ENCODE measurements at places on chromosomes 3 and 15. TPM values are rescaled to one million over a fixed set of nuclear protein-coding genes. Genes with fewer than 3 reads are reported as not detected.

DNA sequence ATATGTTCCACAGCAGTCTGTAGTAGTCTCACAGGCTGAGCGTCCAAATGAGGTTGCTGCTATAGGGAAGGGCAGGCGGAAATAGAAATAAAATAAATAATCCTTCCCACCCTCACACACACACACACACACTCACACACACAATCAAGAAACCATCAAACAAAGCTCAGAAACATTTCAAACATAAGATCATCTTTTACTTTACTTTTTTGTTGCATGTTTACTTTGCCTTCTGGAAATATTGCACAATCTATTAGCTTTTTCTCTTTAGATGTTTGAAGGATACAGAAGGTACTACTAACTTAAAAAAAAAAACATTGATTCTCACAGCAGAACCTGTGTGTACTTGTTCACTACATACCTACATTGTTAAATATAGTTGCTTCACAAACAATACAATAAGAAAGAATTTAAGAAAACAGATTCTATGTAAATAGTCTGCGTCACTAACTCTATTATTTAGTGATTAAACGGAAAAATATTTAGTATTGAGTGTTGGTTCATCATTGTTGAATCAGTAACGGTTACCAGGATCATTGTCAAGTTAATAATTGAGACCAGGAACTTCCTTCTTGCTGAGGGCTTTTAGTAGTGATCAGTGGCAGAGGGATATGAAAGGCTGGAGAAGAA is 20.5 kb downstream of the ALCAM start:
- DNase-seq, result no peak
- no peaks in the 10 kb centered on the region for H3K36me3 ChIP-seq
- H3K4me3 ChIP-seq, result no peak overlapping the region
- H3K27me3 ChIP-seq, result no peaks in the 10 kb centered on the region
- no peak overlapping the region for H3K27ac ChIP-seq
- no peaks in the 10 kb centered on the region for H3K4me1 ChIP-seq

GRCh38 chr15:88986949-88987590 is 73.9 kb upstream of the MFGE8 start:
- H3K27ac ChIP-seq, result peak overlapping the region; percentile 91
- no peak overlapping the region for H3K4me3 ChIP-seq
- H3K4me1 ChIP-seq, result peaks cover 38% of the 10 kb centered on the region
- H3K36me3 ChIP-seq, result no peaks in the 10 kb centered on the region
- peak; percentile 53 for DNase-seq
- H3K27me3 ChIP-seq, result no peaks in the 10 kb centered on the region

GRCh38 chr15:78222745-78223395 is 11.5 kb downstream of the ACSBG1 start:
- DNase-seq, result no peak
- H3K4me3 ChIP-seq, result no peak overlapping the region
- H3K27me3 ChIP-seq, result no peaks in the 10 kb centered on the region

DNA sequence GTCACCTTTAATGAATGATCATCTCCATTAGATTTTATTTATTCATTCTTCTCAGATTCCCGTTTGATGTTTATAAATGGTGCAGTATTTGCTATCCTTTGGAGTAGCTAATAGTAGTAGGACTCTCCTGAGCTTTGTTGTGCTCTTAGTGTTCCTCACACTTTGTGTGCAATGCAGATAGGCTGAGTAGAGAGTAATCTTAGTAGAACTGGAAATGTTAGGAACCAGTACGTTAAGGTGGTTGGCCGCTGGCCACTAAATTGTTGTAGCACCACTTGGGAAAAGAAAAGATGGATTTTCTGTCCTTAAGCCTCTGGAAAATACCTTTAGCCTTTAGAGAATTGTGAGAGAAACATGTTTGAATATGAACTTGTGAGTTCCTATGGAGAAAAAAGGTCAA is 19.9 kb upstream of the EBLN2 start:
- peak overlapping the region; percentile 30 for H3K27ac ChIP-seq
- peaks cover 6% of the 10 kb centered on the region for H3K4me1 ChIP-seq
- peaks cover 14% of the 10 kb centered on the region for H3K36me3 ChIP-seq
- no peaks in the 10 kb centered on the region for H3K27me3 ChIP-seq
- H3K4me3 ChIP-seq, result no peak overlapping the region

GRCh38 chr3:20069178-20069532 is 28.9 kb downstream of the KAT2B start:
- DNase-seq, result no peak
- no peaks in the 10 kb centered on the region for H3K27me3 ChIP-seq
- no peak overlapping the region for H3K4me3 ChIP-seq
- peaks cover 3% of the 10 kb centered on the region for H3K36me3 ChIP-seq

GRCh38 chr3:29167180-29167579 is 113.7 kb upstream of the RBMS3 start:
- H3K27ac ChIP-seq, result no peak overlapping the region
- H3K4me3 ChIP-seq, result no peak overlapping the region
- H3K36me3 ChIP-seq, result no peaks in the 10 kb centered on the region
- no peaks in the 10 kb centered on the region for H3K27me3 ChIP-seq

DNA sequence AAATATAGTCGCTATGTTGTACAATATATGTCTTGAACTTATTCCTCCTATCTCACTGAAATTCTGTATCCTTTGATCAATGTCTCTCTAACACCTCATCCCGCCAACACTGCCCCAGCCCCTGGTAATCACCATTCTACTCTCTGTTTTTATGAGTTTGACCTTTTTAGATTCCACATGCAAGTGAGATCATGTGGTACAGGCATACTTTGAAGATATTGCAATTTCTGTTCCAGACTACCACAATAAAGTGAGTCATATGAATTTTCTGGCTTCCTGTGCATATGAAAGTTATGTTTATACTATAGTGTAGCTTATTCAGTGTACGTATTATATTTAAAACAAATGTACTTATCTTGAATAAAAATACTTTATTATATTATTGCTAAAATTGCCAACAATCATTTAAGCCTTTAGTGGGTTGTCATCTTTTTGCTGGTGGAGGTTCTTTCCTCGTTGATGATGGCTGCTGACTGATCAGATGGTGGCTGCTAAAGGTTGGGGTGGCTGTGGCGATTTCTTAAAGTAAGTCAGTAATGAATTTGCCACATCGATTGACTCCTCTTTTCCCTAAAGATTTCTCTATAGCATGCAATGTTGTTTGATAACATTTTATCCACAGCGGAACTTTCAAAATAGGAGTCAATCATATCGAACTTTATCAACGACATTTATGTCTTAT is 257.2 kb downstream of the NFKBIZ start:
- no peaks in the 10 kb centered on the region for H3K4me1 ChIP-seq
- no peak overlapping the region for H3K27ac ChIP-seq

- no peaks in the 10 kb centered on the region for H3K36me3 ChIP-seq
- H3K4me1 ChIP-seq, result no peaks in the 10 kb centered on the region
- H3K27me3 ChIP-seq, result no peaks in the 10 kb centered on the region
Observed at GRCh38 chr15:45943240-45943639, 308.4 kb downstream of the SQOR start.

DNA sequence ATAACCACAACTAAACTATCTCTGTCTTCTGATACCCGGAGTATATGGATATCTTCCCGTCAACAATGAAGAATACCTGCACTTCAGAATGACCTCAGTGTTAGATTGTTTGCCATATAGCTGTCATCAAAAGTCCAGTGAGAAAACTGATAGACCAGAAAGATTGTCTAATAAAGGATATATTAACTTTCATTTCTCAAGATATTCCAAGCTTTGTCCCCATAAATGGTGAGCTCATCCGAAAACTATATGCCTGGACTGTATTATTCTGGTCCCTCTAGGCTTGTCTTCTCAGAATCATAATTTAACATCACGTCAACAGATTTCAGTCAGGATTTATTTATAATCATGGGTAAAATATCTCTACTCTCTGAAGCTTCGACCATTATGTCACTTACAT is 100.5 kb downstream of the ATP8B4 start:
- H3K27me3 ChIP-seq, result no peaks in the 10 kb centered on the region
- no peak for DNase-seq
- H3K36me3 ChIP-seq, result no peaks in the 10 kb centered on the region
- H3K4me1 ChIP-seq, result no peaks in the 10 kb centered on the region
- no peak overlapping the region for H3K4me3 ChIP-seq

DNA sequence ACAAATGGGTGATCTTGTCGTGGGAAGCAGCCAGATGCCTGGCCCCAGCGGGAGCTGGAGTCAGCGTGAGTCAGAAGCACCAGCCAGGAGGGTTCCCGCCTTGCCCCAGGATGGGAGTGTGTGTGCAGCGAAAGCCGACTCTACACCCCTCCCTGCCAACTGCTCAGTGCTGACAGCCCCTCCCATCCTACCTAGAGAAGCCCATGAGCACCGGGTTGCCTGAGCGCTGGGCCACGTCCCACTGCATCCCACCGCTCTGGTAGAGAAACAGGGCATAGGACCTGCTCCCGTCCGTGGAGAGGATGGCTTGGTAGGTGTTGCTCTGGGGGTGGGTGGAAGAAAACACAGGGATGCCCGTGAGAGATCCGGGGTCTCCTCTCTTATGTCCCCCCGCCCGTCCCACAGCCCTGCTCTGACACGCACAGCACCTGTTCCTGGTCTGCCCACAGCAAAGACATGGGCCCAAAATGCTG is 42.9 kb downstream of the MUC4 start:
- peaks cover 72% of the 10 kb centered on the region for H3K27me3 ChIP-seq
- DNase-seq, result no peak
- H3K36me3 ChIP-seq, result no peaks in the 10 kb centered on the region
- no peak overlapping the region for H3K4me3 ChIP-seq
- H3K4me1 ChIP-seq, result no peaks in the 10 kb centered on the region

DNA sequence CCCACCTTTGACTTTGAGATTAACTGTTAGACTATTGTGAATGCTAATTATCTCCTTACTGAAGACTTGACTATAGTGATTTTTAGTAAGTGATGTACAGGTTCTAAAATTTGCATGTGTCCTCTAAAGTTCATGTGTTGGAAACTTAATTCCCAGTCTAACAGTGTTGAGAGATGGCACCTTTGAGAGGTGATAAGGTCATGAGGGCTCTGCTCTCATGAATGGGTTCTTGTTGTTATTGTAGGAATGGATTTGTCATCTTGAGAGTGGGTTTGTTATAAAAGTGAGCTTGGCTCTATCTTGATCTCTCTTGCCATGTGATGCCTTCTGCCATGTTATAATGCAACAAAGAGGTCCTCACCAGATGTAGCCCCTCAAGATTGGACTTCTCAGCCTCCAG is 18.9 kb upstream of the LMOD3 start:
- no peaks in the 10 kb centered on the region for H3K27me3 ChIP-seq
- no peak overlapping the region for H3K27ac ChIP-seq
- H3K4me3 ChIP-seq, result no peak overlapping the region
- peaks cover 27% of the 10 kb centered on the region for H3K4me1 ChIP-seq

- no peak for DNase-seq
- H3K4me3 ChIP-seq, result no peak overlapping the region
- H3K27ac ChIP-seq, result no peak overlapping the region
- no peaks in the 10 kb centered on the region for H3K36me3 ChIP-seq
- H3K4me1 ChIP-seq, result no peaks in the 10 kb centered on the region
- peaks cover 8% of the 10 kb centered on the region for H3K27me3 ChIP-seq
Observed at GRCh38 chr3:62363275-62363674, 10.1 kb downstream of the FEZF2 start.

DNA sequence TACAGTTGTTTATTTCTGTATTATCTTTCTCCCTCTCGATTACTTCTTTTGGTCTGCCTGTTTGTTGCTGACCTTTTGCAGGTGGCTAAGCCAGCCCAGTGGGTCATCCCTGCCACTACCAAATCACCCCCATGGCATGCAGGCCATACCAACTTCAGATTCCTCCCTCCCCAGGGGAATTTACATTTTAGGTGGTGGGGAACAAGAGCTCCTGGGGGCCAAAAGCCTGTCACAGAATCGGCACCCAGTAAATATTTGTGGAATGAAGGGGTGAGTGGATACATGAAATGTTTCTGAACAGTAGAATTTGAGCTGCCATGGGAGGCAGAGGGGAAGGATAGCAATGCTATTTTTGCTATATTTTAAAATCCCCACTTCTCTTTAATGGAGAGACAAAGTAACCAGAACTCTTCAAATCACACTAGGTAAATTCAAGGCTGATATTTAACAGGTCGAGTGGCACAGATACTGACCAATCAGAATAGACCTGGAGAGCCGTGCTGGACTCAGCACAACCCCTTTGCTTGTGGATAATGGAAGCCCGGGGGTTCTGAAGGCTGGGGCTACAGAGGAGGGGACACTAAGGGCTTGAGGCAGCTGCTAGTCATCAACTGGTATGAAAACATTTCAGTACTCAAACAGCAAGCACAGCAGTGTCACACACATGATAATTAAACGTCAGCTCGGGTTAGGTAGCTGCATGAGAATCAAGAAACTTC is 54.3 kb upstream of the SMAD3 start:
- DNase-seq, result peak; percentile 42
- no peaks in the 10 kb centered on the region for H3K36me3 ChIP-seq
- no peaks in the 10 kb centered on the region for H3K27me3 ChIP-seq
- peaks cover 4% of the 10 kb centered on the region for H3K4me1 ChIP-seq
- H3K27ac ChIP-seq, result no peak overlapping the region

DNA sequence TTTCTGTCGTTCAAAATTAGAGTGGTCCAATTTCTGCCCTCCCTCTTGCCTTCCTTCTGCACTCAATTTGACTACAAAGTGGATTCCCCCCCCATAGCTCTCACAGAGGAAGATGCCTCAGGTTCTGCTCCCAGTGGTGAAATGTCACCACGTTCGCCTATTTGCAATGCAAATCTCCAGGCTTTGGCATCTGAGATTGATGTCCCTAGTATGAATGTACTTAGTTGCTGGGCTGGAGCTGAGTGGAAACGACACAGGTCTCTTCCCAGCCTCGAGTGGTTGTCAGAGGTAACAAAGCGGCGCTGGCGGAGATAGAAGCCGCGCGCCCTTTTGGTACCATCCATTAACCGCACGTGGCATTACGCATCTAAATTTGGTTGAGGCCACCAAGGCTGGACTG is 860.1 kb downstream of the MCTP2 start:
- H3K36me3 ChIP-seq, result no peaks in the 10 kb centered on the region
- DNase-seq, result no peak
- no peak overlapping the region for H3K27ac ChIP-seq
- no peaks in the 10 kb centered on the region for H3K4me1 ChIP-seq
- H3K27me3 ChIP-seq, result no peaks in the 10 kb centered on the region

Gene RPUSD3
- total RNA-seq, result 99.0 TPM

Gene CATSPER2
- total RNA-seq, result 3.7 TPM

Gene WNT5A
- 0.11 TPM for total RNA-seq

Gene TRIM42
- not detected for total RNA-seq

Gene RAB8B
- 24.2 TPM for total RNA-seq

Gene SSUH2
- total RNA-seq, result not detected

Gene ATP13A5
- total RNA-seq, result not detected

Gene ADAMTS7
- total RNA-seq, result 0.13 TPM

Gene MFSD1
- total RNA-seq, result 28.6 TPM

Gene CAPN7
- total RNA-seq, result 42.7 TPM

All from K562 (cell line).